ENCODE measurements at places on chromosomes 7 and 10.

- no peak for DNase-seq
These were observed 11.2 kb upstream of the SLC35B4 start for GRCh38 chr7:134327896-134328295.

- no peak for DNase-seq
These were observed 12.3 kb upstream of the ELN start for GRCh38 chr7:74015670-74016069.

GRCh38 chr10:49742683-49743463, 19.2 kb downstream of the OGDHL start:
- no peak for DNase-seq

GRCh38 chr7:28672397-28672797, 260.1 kb downstream of the CREB5 start:
- no peak for DNase-seq

- DNase-seq = no peak
These were observed 252.7 kb upstream of the PTER start for GRCh38 chr10:16184096-16184597.

DNA sequence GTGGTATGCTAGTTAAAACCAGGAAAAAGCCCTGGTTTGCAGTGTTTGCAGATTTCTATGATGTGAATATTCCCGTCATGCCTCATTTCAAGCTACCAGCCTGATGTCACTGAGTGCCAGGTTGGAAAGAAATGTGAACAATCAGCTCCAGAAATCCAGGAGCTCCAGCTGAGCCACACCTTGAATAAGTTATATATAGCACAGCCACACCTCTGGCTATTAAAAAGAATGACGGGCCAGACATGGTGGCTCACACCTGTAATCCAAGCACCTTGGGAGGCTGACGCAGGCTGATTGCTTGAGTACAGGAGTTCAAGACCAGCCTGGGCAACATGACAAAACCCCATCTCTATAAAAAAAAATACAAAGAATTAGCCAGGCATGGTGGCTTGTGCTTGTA, 18.7 kb upstream of the SLF2 start:
- DNase-seq = no peak

- no peak for DNase-seq
These were observed 377.6 kb downstream of the POM121L12 start for GRCh38 chr7:53413021-53413420.
